NCI-H1694 treated with DMSO at 0.1 percent for 48 hours (cell line): ENCODE measurements at places on chromosomes 3 and 15.
A peak's percentile ranks its signal among the peaks of the same experiment; 100 is the strongest.

DNA sequence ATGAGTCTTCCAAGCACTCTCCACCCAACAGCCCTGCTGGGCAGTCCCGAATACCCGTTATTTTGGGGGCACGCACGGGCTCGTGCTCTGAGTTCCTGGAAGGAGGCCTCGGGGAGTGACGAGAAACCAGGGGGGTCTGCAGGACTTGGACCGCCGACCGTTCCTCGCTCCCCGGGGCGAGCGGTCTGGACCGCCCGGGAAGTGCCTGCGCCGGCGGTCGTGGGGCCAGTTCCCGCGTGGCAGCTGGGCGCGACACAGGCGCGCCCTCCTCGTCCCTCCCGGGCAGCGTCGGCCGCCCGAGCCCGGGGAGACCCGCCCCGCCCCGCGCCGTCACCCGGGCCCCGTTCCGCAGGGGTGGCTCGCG, 387 bp downstream of the GNB4 start:
- DNase-seq, result no peak

DNA sequence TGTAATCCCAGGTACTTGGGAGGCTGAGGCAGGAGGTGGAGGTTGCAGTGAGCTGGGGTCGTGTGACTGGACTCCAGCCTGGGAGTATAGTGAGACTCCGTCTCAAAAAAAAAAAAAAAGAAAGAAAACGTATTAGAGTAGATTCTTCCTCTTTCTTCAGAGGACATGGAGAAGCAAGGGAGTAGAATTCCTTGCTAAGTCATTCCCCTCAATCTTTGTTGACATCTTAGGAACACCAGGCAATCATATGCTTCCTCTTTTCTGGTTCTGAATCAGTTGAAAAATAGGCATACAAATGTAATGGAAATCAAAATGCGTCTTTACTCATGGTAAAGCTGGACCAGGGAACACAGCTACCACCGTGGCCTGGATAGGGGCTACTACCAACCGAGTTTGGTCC, 38.3 kb upstream of the ATOSA start:
- no peak for DNase-seq

DNA sequence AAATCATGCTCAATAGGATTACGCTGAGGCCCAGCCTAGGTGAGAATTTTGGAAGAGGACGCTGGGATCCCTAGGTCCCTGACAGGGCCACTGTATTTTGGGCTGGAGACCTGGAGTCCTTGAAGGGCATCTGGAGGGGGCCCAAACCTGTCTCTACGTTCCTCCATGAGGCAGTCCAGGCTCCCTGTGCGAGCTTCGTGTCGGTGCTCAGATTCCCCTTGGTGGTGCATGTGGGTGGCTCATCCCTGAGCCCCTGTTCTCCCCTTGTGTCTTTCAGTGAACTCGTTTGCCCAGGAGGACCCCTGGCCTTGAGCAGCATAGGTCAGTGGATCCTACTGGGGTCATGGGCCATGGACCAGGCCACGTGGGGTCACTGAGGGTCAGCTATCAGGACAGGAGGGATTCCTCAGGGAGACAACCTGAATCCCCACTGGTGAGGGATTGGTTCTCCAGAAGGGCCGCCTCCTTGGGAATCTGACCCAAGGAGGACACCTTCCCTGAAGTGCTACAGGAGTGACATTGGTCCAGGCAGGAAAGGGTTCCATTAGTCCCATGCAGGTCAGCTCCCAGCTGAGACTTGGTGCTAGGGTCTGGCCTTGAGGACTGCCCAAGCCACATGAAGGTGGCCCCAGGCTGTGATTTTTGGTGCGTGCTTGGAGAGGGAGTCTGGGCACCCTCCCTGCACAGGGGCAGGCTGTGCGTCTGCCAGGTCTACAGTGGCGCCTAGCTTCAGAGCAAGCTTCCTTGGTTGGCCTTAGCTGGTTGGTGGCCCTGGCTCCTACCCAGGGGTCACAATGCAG, 229.8 kb downstream of the SNRPN start:
- no peak for DNase-seq

DNA sequence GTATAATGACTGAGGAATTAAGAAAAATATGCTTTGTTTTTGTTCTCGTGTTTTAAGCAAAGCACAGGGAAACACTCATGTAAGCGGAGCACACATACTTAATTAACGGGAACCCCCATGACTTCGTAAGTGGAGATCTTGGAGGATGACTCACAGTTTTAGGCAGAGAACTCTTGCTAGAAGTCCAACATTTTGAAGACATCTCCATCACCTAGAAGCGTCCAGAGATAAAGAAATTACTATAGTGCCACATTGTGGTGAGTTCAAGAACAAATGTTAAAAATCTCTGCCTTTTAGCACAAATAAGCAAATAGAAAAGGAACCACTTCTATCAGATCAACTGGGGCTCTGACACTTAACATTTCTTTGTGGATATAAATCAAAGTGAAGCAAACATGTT, 194.1 kb upstream of the ARHGEF26 start:
- no peak for DNase-seq

GRCh38 chr3:3189102-3189727, 9.7 kb upstream of the CRBN start:
- no peak for DNase-seq

DNA sequence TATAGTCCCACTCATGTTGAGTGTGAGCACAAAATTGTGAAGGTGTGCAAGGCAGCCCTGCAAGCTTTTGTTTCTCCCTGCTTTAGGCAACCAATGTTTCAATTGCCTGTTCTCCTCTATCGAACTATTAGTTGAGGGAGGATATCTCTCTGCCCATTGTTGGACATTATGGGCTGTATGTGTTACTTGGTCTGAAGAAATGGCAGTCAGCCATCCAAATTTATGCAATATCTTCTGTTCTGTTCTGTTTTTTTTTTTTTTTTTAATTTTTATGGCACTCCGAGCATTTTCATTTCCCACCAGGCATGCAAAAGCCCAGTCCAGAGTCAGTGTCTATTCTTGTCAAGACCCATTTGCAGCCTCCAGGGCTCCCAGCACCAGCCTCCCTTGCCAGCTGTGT, 44.0 kb downstream of the ANAPC13 start:
- no peak for DNase-seq

- DNase-seq, result peak; percentile 1
Measured at GRCh38 chr3:52056521-52056967, at the start of gene DUSP7. Gene DUSP7 (minus strand): TSS chr3:52056571. CDS start chr3:52056366, 205 bp downstream.

DNA sequence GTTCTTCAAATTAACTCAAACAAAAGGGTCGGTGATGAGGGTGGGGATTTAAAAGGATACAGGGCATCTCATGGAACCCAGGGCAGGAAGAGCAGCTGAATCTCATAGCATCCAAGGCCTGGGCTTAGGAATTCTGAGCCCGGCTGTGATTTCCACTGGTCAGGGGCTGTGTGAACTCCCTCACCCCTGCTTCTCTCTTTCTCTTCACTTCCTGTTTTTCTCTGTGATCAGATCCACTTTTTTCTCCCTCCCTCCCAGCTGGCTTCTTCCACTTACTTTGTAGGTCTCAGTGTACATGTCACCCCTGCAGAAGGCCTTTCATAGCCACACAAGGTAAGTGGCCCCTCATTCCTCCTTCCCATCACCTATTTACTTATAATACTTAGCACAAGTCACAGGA, 68.2 kb upstream of the CORO2B start:
- DNase-seq, result no peak

- DNase-seq, result no peak
Measured at GRCh38 chr3:42509111-42509510, 6.7 kb downstream of the VIPR1 start.

DNA sequence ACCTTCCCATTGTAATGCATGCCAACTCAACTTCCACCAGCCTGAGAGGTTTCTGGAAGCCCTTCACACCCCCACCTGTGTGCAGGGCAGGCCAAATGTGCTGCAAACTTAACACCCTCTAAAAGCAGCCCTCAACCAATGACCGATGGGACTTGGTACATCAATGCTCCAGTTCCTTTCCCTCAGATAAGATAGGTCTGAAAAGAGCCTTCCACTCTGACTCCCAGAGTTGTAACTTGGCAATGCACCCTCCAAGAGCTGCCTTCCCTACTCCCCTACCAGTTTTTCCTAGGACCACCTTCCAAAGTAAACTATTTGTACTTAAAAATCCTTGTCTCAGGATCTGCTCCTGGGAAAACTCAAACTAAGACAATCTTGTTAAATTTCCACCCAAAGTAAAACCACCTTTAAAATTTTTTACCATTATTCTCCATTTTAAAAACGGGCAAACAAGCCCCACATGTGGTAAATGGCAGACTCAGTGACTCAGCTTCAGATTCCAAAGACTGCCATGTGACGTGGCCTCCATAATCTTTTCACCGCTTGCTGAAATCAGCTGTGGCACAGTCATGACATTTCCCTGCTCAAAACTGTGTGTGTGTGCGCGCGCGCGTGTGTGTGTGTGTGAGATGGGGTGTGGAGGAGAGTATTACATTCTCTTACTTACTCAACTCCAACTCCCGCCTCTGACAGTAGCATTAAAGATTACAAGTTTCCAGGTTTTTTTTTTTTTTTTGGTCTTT, 17.2 kb downstream of the RASGRP1 start:
- DNase-seq, result no peak

GRCh38 chr15:48407646-48408045, 76.4 kb downstream of the DUT start:
- no peak for DNase-seq

DNA sequence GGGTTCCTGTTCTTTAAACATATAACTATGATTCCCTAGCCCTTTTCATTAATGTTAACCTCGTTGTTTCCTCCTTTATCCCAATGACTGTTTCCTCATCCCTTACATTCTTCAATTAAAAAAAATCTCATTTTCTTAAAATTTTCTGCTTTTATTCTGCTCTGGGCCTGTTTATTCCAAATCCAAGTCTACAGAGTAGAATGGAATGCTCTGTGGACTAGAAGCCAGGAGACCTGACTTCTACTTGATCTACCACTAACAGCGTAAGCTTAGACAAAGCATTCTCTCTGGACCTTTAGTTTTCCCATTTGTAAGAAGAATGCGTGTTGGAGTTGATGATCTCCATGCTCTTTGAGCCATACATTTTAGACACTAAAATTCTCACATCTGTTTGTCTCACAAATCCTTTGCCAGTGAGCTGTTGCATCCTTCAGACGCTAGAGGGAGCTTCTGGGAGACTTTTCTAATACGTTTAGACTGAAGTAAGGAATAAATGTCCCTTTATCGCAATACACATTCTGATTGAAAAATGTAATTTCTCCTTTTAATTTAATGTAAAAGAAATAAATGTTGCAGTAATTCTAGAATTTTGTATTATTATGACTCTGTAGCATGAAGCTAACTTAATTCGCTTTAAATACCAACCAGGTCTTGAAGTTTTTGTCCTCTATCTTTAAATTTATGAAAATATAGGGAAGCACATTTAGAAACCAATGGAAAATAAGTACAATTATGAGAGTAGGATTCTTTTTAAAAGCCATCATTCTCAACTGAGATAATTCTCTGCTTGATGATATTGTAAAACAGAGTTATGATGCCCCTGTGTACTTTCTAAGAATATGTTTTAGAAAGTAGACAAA, 21.7 kb upstream of the GMNC start:
- peak; percentile 63 for DNase-seq

GRCh38 chr3:43696441-43696840, 5.7 kb downstream of the ABHD5 start:
- no peak for DNase-seq

- DNase-seq, result no peak
Measured at GRCh38 chr3:66638717-66639116, 137.9 kb upstream of the LRIG1 start.

GRCh38 chr15:62546628-62547027, 381.5 kb upstream of the C2CD4B start:
- no peak for DNase-seq

DNA sequence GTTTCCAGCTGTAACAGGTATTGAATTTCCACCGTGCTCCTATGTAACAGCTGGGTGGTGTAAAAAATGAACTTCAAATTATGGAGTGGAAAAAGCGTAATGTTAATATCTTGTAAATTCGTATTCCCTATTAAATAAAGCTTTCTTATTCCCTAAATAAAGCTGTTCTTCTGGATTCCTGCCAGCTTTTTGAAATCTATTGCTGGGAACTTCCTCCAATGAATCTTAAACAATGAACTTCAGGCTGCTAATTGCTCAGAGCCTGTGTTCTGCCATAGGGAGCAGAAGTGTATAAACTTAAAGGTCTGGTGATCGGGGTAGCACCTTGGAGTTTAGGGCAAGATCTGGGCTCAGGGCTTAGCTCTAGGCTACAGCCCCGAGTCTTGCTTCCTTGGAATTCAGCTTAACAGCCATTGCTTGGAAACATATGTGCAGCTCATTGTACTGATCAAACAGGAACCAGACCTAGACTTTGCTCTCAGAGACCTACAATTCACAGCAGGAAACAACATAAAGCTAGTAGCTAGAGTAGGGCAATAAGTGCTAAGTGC, 1.4 kb downstream of the ARL14 start:
- no peak for DNase-seq

DNA sequence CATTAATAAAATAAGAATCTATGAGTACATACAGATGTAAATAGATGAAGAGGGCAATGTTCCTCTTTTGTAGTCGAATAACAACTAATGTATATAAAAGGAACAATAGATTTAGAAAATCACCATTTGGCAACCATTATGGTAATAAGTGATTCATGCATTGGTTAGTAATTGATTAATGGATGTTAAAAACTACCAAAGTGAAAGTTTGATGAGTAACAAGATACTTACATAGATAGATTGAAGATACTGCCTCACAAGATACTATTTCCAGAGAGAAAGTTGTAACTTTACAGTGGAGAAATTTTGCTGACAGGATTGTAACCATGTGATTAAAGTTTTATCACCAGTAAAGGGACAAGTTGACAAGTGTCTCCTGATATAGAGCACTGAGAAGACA, 55.0 kb downstream of the TCF12 start:
- DNase-seq, result no peak

DNA sequence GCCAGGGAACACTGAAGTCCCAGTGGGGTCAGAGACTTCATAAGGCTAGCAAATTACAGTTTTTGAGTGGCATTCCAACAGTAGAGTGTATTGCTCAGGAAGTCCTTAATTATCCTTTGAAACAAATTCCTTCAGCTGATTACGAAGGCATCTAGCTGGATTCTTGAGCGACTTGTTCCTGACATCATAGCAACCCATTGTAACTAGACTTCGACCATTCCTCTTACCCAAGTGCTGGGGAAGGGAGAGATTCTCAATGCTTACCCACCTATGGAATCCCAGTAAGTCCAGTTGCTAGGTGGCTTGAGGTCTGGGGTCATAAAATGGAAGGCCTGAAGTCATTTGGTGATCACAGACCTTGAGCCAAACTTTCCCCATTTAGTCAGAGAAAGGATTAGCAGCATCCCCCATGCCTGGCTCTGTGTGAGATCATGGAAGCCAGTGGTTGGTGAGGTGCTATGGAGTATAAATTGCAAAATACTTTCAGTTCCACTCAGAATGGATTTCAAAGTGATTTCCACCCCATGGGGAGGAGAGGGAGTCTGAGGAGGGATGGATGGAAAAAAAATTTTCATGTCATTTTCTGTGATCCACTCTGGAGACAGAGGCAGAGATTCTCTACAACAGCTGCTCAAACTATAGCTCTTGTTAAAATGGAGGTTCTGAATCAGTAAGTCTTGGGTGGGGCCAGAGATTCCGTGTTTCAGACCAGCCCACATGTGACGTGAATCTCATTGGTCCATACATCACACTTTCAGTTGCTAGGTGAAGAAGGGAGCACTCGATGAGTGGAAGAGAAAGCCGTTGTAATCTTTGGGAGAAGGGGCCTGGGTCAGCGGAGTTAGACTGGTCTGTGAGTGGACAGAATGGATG, 45.7 kb downstream of the CD86 start:
- DNase-seq, result no peak
